ENCODE measurements at places on chromosomes 12 and 14.
A peak's percentile ranks its signal among the peaks of the same experiment; 100 is the strongest.

GRCh38 chr12:112349431-112349830, 32.8 kb downstream of the HECTD4 start:
- DNase-seq: peak; percentile 26

DNA sequence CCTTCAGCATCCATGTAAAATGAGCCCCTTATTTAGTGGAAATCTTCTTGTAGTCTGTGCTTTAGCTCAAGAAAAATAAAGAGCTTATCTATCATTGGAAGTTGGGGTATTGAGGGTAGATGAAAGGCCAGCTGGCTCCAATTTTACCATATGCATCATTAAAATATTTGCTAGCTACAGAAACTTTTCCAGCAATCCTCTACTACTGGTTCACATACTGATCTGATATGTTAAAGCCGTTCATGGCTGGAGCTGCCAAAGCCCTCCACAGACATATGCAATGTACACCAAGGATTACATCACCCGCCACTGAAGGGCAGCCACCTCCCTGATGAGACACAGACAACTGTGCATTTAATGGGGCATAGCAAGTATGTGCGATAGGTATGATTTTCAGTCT, 1205.3 kb downstream of the GALC start:
- peak; percentile 6 for DNase-seq

GRCh38 chr12:127398016-127398710, 868.8 kb upstream of the TMEM132C start:
- DNase-seq: no peak

- no peak for DNase-seq
These were observed 9.4 kb upstream of the ZNF740 start for GRCh38 chr12:53170876-53171724.

GRCh38 chr12:110123919-110124268, 263 bp upstream of the IFT81 start:
- no peak for DNase-seq

- no peak for DNase-seq
These were observed 29.7 kb downstream of the MGAT4C start for GRCh38 chr12:86226481-86226880.

DNA sequence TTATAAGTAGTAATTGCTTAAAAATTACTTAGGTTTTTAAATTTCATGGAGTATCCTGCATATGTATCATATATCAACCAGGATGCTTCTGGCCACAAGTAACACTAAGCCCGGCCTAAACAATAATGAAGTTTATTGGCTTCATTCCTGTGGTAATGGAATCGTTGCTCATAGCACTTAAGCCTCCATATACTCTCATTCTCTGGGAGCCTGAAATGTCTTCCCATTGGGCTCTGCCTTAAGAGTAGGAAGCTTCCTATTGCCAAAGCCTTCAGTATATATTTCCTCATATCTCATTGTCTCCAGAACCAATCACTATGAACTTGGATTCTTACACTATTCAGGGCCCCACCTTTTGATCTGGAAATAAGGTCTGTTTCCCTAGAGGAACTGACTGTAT, 83.8 kb upstream of the DNM1L start:
- DNase-seq: no peak

DNA sequence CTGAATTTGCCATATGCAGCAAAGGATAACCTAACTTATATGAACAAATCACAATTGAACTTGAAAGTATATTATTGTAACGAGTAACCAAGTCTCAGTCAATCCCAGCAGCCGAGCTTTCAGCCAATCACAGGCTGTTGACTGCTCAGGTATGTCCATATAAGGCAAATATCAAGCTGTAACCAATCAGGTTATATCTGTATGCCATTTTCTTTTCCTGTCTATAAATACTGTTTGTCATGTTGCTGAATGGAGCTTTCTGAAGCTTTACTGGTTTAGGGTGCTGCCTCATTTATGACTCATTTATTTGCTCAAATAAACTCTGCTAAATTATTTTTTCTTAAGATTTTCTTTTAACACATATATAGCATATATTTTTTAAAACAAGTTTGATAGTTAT, 1059.5 kb downstream of the GALC start:
- DNase-seq: no peak

- DNase-seq: peak; percentile 57
These were observed 3.2 kb upstream of the ZNF839 start for GRCh38 chr14:102316338-102316742.

GRCh38 chr12:95002754-95003153, 743 bp downstream of the NDUFA12 start:
- DNase-seq: no peak
